Iris pigment epithelial cell (primary cell): ENCODE measurements at places on chromosomes 2 and 18.

DNA sequence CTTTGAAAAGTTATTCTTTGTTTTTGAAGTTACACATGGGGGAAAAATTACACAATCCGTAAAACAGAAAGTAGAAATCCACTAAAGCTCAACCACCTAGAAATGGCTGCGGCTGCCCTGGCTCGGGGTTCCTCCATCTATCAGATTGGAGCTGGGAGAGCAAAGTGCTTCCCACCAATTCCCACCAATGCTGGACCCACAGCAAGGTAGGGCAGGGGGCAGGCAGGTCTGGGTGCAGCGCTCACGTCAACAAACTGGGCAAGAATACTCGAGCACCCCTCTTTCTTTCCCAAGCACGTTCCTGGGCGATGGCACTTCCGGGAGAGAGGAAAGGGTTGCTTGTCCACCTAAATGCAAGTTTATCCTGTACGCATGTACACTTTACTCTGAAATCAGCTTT is 217.6 kb downstream of the NDUFA10 start:
- no peak for DNase-seq

DNA sequence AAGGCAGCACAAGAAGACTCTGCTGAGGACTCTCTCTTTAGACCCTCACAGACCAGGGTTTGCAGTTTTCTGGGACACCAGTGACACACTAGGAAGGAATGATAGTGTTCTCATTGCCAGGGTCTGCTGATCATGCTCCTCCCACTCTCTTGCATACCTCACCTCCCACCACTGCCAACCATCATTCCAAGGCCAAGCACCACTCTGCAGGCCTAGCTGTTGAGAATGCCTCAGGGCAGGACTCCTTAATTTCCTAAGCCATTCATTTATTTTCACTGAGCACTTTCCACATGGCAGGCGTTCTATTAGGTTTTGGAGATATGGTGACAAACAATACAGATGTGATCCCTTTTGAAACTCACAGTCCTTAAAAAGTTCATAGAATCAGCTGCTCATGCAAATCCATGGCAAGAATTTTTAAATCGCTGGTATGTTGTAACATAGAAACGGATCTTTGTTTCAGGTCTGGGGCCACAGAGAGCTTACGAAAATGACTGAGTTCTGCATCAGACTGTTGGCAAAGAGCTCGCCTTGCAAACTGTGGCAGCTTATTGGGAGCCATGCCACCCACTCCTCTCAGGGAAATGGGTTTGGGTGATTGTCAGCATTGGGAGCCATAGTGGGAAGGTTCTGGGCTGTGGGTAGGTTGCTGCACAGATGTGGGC is 78.5 kb downstream of the XDH start:
- peak; percentile 70 for DNase-seq

DNA sequence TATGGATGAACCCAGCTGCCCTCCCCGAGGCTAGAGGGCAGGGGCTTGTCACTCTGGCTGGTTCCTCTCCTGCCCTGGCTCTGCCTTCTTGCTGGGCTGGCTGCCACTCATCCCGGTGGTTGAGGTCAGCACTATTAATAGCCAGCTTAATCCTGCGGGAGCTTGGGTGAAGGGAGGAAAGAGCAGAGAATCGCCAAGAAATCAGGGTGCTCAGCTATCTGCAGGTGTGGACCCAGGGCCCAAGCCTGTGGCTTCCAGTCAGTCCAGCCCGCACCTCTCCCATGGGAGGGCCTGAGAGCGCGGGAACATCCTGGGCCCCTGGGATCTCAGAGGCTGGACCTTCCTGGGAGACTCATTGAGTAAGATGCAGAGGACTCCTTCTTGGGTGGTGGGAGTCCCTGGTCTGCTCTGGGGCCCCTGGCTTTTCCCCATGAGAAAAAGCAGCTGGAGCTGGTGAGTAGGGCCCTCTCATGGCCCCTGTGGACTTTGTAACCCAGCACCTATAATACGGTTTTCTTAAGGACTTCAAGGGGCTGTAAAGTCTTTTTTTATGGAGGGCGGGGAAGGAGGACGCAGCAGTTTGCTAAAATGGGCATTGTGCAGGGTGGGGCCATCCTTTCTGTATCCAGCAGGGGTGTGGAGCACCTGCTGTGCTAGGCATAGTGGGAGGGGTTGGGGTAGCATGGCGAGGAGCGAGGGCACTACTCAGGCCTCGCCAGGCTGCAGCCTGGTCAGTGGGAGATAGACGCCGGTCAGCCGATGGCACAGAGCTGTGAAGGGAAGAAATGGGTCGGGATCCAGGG is 27.4 kb upstream of the CNNM3 start:
- peak; percentile 29 for DNase-seq

DNA sequence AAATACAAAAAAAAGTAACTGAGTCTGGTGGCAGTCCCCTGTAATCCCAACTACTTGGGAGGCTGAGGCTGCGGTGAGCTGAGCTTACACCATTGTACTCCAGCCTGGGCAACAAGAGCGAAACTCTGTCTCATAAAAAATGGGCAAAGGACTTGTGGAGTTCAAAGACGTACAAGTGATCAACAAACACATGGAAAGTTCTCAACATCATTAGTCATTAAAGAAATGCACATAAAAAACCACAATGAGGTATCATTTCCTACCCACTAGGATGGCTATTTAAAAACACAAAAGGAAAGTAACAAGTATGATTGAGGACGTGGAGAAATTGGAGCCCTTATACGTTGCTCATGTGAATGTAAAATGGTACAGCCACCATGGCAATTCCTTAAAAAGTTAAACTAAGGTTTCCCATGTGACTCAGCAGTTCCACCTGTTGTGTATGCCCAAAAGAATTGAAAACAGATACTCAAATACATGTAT is 52.3 kb downstream of the RAB10 start:
- peak; percentile 94 for DNase-seq

GRCh38 chr2:143513081-143513480 is 383.9 kb downstream of the ARHGAP15 start:
- DNase-seq, result peak; percentile 71

- peak; percentile 5 for DNase-seq
These were observed 228.6 kb downstream of the SETBP1 start for GRCh38 chr18:44909191-44909719.

DNA sequence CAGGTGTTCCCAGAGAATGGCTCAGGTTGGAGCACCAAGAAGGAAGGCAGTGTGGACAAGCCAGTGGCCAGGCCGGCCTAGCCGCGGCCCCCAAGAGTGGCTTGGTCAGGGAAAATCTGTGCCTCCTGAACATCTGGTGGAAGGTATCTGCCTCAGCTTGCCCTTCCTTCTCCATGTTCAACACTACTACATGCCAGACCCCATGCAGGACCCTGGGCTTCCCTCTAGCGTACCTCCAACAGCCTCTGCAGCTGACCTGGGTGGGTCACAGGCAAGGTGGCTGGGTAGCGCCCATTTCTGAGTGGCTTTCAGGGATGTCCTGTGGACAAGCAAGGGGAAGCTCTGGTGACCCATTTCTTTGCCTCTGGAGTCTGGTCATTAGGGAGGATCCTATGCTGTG is 7.7 kb downstream of the WNT10A start:
- no peak for DNase-seq

- no peak for DNase-seq
These were observed 134.3 kb downstream of the NFATC1 start for GRCh38 chr18:79529991-79530390.

GRCh38 chr18:58502628-58503027 is 126.3 kb downstream of the ALPK2 start:
- no peak for DNase-seq

DNA sequence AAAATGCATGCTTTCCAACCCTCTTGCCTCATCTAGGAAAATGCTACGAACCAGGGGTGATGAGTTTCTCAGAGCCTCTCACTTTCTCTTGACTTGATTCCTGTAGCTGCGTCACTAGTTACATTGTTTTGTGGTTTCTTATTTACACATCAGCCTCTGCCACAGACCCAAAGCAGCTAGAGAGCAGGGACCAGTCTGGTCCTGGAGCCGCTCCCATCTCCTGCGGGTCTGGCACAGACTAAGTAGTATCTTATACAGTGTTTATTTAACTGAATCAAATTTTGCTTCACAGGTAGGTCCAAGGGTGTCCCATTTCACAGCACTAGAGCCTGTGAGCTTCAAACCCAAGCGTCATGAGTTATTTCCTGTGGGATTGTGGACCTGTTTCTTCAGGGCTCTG is 310.5 kb downstream of the MYCN start:
- no peak for DNase-seq

GRCh38 chr18:39935598-39935997 is 2019.4 kb upstream of the PIK3C3 start:
- DNase-seq, result no peak

DNA sequence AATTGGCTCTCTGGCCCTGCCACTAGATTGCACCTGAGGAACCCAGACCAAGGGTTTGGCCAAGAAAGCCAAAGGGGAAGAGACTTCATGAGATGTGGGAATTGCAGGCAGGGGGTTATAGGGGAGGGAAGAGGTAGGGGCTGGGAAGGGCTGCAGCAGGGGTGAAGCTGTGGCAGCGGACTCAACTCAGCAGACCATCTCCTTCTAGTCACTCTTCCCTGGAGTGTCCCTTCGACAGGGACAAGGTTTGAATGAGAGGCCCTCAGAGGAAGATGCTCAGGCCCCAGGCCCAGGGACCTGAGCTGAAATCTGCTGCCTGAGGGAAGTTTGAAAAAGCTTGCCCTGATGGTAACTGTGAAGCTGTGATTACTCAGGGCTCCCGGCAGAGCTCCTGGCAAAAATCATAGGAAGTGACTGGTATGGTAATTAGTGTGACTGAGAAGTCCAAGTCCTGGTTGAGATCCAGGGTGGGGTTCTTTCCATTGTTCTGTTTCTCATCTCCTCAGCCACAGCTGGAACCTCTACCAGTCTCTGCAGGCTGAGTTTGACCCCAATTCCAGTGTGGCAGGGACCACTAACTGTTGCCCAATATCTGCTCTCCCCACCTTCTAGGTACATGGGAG is 300.9 kb downstream of the CYP26B1 start:
- DNase-seq, result peak; percentile 11

- DNase-seq, result no peak
These were observed 26.2 kb downstream of the TFPI start for GRCh38 chr2:187528042-187528441.

- peak; percentile 62 for DNase-seq
These were observed 44.3 kb downstream of the ZNF516 start for GRCh38 chr18:76450452-76451395.

DNA sequence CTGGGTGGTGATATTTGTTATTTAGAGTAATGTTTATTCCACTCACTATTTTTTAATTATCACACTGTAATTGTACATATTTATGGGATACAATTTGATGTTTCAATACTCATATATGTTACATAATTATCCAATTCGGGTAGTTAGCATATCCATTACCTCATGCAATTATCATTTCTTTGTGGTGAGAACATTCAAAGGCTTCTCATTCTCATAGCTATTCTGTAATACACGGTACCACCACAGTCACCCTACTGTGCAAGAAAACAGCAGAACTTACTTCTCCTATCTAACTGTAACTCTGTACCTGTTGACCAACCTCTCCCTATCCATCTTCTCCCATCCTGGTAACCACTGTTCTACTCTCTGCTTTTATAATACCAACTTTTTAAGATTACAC is 4.6 kb downstream of the TBC1D8 start:
- no peak for DNase-seq

- no peak for DNase-seq
These were observed 75.5 kb downstream of the SLC66A2 start for GRCh38 chr18:79875931-79876461.

GRCh38 chr2:149731079-149731478 is 143.5 kb upstream of the MMADHC start:
- no peak for DNase-seq

- DNase-seq, result peak; percentile 78
These were observed 384.0 kb downstream of the NBAS start for GRCh38 chr2:15177103-15177502.

- peak; percentile 20 for DNase-seq
These were observed 154.1 kb upstream of the HS6ST1 start for GRCh38 chr2:128472789-128473174.

- peak; percentile 31 for DNase-seq
These were observed 35.4 kb upstream of the ZNF532 start for GRCh38 chr18:58829263-58829662.

- DNase-seq, result peak; percentile 31
These were observed 80.2 kb downstream of the NDUFA10 start for GRCh38 chr2:239944694-239945551.

GRCh38 chr18:32300914-32301313 is 111.1 kb downstream of the MEP1B start:
- peak; percentile 52 for DNase-seq

DNA sequence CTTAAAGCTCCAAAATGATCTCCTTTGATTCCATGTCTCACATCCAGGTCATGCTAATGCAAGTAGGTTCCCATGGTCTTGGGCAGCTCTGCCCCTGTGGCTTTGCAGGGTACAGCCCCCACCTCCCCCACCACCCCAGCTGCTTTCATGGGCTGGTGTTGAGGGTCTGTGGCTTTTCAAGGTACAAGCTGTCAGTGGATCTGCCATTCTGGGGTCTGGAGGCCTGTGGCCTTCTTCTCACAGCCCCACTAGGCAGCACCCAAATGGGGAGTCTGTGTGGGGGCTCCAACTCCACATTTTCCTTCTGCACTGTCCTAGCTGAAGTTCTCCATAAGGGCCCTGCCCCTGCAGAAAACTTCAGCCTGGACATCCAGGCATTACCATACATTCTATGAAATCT is 19.0 kb downstream of the SLC9A4 start:
- no peak for DNase-seq

DNA sequence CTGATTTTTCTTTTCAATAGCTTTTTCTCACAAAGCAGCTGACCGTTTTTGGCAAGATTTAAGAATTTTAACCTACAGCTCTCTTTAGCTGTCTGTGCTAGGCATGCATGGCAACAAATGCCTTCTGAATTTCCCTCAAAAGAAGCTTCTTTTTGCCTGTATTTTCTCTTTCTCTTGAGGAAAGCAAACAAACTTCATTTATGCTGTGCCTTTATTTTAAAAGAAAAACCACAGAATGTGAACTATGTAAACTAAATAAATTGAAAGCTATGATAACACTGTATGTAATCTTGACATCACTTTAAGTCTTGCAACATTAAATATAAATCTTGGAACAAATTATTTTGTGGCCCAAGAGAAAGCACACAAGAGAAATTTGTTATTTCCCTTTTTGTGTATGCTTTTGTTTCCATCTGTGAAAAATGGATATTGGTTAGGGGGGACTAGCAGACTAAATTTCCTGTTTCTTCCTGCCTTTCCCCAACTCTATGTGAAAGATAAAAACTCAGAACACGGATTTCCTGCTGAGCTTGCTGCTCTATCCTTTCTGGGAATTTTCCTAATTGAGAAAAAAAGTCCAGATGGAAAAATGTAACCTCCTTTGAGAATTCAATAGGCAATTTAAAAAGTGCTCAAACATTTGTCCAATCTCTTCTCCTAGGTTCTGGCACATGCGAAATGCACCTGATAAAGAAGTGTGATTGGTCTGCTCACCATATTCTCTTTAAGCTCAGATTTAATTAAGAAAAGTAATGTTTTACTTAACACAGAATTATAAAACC is 20.9 kb upstream of the TFPI start:
- DNase-seq, result peak; percentile 81
